Diencephalon (tissue), 1 donor: ENCODE measurements at places on chromosomes 11 and 22. TPM values are rescaled to one million over a fixed set of nuclear protein-coding genes. Genes with fewer than 3 reads are reported as not detected.

The LARGE2 gene
- total RNA-seq = 0.23 TPM

The KRTAP5-2 gene
- total RNA-seq = not detected

The OR5A1 gene
- not detected for total RNA-seq

The OR8G1 gene
- total RNA-seq = not detected

The LUZP2 gene
- 131 TPM for total RNA-seq

The DRD2 gene
- total RNA-seq = 6.5 TPM

The PIK3IP1 gene
- 16.6 TPM for total RNA-seq

The PKP3 gene
- 0.69 TPM for total RNA-seq

The OLFML1 gene
- total RNA-seq = 1.2 TPM

The HSPB2 gene
- total RNA-seq = 0.92 TPM

The CXCR5 gene
- not detected for total RNA-seq

The RAB1B gene
- 35.8 TPM for total RNA-seq

The PRG2 gene
- 0.46 TPM for total RNA-seq

The FJX1 gene
- total RNA-seq = 46.4 TPM

The MS4A6E gene
- total RNA-seq = not detected

The NXPE4 gene
- total RNA-seq = not detected

The SLC25A45 gene
- 0.92 TPM for total RNA-seq

The MS4A12 gene
- not detected for total RNA-seq

The PKDREJ gene
- under 0.01 TPM for total RNA-seq

The PDGFB gene
- 11.3 TPM for total RNA-seq

The GAL gene
- 1.8 TPM for total RNA-seq

The PRG3 gene
- total RNA-seq = not detected

The DDX25 gene
- 24.9 TPM for total RNA-seq

The BARX2 gene
- total RNA-seq = 0.23 TPM

The AIFM3 gene
- 27.5 TPM for total RNA-seq

The OR8A1 gene
- 0.23 TPM for total RNA-seq

The PRODH gene
- 10.1 TPM for total RNA-seq

The TENM4 gene
- total RNA-seq = 71.5 TPM

The CCDC15 gene
- total RNA-seq = 3.9 TPM

The TECTA gene
- 2.5 TPM for total RNA-seq

The FXYD2 gene
- total RNA-seq = 1.8 TPM

The FOSL1 gene
- not detected for total RNA-seq

The NAALADL1 gene
- 4.2 TPM for total RNA-seq

The DCHS1 gene
- 48.4 TPM for total RNA-seq

The SPDYC gene
- not detected for total RNA-seq

The TTC36 gene
- 0.92 TPM for total RNA-seq

The PATE4 gene
- total RNA-seq = not detected

The OR52A1 gene
- total RNA-seq = not detected

The TBX10 gene
- total RNA-seq = not detected

The LRRC32 gene
- total RNA-seq = 2.1 TPM

The C11orf42 gene
- total RNA-seq = not detected

The GGA1 gene
- 37.6 TPM for total RNA-seq

The CATSPER1 gene
- total RNA-seq = not detected

The VWA5A gene
- total RNA-seq = 38.1 TPM
